ENCODE measurements at places on chromosomes 6 and 20. TPM values are rescaled to one million over a fixed set of nuclear protein-coding genes. Genes with fewer than 3 reads are reported as not detected.
A peak's percentile ranks its signal among the peaks of the same experiment; 100 is the strongest.

The HCK gene
- 0.13 TPM for total RNA-seq

The PSORS1C1 gene
- 6.3 TPM for total RNA-seq

The DEFB112 gene
- total RNA-seq: not detected

The RSPO3 gene
- total RNA-seq: not detected

The SLC44A4 gene
- total RNA-seq: 10.5 TPM

The DACT2 gene
- total RNA-seq: 0.26 TPM

The RAET1L gene
- 0.79 TPM for total RNA-seq

The MEP1A gene
- total RNA-seq: not detected

The AMD1 gene
- total RNA-seq: 170 TPM

The ADGRB3 gene
- not detected for total RNA-seq

The OPRL1 gene
- total RNA-seq: under 0.01 TPM

The SIRPG gene
- not detected for total RNA-seq

The BPI gene
- total RNA-seq: not detected

The GNRH2 gene
- total RNA-seq: 0.13 TPM

- DNase-seq: no peak
Measured at GRCh38 chr6:112065426-112065986, 11.6 kb downstream of the CCN6 start.

DNA sequence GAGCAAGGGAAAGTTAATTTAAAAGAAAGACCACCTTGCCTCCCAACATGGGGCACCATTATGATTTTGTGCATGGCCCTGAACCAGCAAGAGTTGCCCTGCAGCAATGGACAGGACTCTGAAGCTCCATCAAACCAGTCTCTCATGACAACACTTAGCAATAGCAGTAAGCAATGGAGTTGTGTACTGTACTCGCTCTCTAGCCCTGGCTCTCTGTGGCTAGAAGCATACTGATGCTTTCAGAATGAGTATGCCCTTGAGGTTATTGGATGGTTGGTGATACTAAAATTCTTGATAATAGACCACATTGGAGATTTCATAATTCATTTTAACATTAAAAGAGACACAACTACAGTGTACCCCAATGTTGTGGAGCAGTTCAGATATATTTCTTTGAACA is 23.2 kb upstream of the LMBRD1 start:
- no peak for DNase-seq

GRCh38 chr6:23180504-23181293 is 611.3 kb downstream of the HDGFL1 start:
- no peak for DNase-seq

DNA sequence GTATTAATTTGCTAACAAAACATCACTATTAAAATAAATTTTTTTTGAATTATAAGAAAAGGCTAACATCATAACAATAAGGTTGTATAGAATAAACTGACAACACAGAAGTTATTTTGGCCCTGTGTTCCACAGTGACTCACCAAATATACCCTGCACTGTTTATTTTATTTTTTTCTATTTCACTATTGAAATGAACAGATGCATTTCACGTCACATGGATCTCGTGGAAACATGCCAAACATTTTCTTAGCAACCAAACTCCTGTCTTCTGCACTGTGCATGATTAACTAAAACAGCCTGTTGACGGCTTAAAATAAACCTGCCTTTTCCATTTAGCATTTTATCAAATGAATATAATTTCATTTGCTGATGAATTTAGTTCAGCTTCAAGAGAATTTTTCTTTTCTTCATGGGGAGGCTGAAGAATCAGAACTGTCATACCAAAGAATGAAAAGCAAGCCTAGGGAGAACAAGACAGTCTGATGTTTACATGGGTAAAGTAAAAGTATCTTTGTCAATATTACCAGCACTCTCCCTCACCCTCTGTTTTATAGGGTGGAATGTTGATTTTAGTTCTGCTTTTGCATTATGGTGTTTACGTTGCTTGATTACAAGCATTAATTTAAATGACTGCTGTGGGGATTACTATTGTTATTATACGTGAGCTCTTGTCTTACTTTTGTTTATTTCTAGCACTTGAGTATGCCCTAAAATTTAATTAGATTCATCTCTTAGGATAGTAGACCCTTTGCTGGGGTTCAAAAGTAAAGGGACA is 115.3 kb downstream of the LCA5 start:
- peak; percentile 95 for DNase-seq

GRCh38 chr20:63562461-63563224 is 8.7 kb downstream of the FNDC11 start:
- no peak for DNase-seq

DNA sequence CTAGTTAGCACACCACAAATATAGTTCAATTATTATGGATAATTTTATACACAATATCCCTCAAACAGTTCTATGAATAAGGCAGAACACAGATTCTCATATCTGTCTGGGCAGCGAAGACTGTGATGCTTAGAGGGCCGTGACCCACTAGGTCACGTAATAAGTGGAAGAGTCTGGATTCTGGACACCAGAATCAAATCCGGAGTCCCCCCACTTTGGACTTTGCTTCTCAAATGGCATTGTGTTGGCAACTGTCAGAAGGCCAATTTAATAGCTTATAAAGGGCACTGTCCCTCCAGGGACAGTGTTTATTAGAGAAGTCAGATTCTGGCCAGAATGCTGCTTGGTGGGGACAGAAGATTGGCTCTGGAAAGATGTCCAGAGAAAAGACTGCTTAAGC is 6.8 kb upstream of the CCDC167 start:
- no peak for DNase-seq

DNA sequence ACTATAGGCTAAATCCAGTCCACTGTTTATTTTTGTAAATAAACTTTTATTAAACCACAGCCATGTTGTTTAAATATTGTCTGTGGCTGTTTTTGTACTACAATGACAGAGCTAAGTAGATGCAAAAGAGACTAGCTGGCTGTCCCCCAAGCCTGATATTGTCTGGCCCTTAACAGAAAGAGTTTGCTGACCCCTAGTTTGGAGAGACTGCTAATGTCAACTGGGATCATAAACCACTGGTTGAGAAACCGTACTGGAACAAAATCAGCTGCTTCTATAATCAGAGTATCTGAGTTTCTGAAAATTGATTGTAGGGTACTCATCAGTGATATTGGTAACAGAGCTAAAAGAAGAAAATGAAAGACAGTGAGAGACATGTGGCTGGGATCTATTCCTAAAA is 102.6 kb upstream of the FAM184A start:
- no peak for DNase-seq

DNA sequence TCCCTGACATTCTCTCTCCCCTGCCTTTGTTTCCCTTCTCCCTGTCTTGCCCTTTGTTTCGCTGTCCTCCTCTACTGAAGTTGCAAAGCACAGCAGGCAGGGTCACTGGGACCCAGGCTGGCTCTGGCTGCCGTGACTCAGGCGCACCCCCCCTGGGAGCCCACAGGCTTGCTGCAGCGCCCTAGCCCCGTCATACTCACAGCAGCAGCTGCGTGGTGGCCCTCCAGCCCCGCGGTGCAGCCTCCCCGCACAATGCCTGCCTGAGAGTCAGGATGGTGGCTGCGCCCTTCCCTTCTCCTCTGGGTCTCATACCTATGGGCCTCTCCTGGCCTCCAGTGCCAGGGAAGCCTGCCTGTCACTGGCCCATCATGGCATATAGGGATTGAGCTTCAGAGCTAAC is 41.7 kb downstream of the TXNDC5 start:
- DNase-seq: no peak

DNA sequence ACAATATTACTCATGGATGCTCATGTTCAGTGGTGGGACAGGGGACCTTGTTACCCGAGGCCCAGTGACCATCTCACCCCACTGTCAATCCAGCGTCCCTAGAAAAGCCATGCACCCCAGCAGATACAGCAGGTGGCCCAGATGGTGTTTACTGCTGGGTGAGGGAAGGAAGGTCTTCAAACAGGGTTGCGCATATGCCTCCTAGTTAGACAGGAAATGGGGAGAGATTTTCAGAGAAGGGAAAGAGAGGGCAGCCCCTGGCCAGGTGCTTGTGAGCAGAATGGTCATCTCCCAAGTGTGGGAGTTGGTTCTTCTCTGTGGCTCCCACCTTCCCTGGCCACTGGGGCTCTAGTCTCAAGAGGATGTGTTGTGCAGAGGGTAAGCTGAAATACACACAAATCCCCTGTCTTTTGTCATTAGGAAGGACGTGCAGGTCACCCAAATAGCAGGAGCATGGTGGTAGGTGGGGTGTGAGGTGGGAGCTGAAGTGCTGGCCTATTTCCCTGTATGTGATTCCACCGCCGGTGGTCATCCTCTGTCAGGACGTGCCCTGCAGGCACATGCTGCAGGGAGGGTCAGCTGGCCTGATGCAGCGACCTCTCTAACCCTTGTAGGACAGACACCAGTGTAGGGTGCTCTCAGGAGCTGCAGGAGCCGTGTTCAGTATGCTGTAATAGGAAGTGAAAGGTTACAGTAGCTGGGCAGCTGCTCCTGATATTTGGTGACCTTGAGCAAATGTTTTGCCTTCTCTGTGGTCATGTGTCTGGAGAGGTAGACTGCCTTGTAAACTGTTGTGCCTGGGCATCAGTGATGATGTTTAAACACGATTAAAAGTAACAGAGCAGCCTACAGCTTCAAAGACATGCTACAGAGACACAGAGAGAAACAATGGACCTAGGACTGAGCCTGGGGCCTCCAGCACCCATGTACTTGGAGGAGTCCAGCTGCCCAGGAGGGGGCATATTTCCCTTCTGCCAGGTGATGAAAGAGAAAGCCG is 3.2 kb upstream of the CST3 start:
- DNase-seq: no peak

DNA sequence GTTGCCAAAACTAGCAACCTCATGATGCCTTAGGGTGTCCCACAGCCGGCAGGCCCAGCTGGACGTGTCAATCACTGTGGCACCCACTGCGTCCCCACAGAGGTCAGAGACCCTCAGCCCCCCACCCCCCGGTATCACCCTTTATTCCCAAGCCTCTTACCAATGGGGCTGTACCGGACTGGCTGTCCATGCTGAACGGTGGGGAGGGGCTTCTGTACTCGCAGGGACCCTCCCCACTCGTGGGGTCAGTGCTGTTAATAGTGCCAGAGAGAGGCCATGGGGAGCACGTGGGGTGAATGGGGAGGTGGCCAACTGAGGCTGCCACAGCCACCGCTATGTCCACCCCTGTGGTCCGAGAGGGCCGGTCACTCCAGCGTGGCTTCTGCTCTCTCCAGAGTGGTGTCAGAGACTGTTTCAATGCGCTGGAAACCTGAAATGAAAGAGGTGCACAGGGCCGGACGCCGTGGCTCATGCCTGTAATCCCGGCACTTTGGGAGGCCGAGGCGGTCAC is 68.6 kb downstream of the THBS2 start:
- no peak for DNase-seq

DNA sequence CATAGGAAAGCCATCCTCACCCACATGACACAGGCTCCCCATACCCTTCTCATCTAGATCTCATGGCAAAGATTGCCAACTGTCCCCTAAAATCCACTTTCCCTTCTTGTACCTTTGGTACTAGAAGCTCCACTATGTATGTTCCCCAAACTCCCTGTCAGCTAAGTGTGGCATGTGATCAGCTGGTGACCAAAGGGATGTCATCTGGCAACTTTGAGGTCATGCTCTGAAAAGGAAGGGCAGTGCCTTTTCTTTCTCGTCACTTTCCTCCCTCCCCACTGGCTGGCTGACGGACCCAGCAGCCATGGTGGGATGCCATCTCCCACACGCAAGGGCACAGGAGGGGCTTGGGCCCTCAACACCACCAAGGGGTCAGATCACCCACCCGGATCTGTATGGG is 23.8 kb upstream of the TAF8 start:
- DNase-seq: no peak

GRCh38 chr20:12790859-12791258 is 217.9 kb upstream of the SPTLC3 start:
- no peak for DNase-seq

DNA sequence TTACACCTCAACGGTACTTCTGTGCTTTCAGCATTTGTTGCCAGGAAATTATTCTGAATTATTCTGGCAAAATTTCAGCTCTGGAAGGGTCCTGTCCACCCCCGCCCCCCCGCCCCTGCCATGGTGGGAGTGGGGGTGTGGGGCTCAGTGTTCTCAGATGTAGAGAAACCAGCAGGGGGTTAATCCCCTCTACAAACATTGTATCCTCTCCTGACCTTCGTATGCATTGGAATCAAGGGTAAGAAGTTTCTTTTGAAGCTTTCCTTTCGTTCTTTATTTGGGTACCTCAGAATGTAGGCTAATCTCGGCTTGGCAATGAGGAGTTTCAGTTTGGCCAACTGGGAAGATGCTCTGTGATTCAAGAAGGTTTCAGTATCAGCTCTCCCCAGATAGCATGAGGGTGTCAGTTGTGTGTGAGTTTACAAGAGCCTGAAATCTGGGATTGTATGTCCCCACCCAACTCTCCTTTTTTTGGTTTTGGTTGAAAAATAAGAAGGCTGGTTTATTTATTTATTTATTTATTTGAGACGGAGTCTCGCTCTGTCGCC is 25.5 kb upstream of the OLIG3 start:
- no peak for DNase-seq

- DNase-seq: no peak
Measured at GRCh38 chr6:3227363-3228045, at the start of gene TUBB2B. TSS of gene TUBB2B (minus strand) at chr6:3227653. CDS start at chr6:3227543, 110 bp downstream.

DNA sequence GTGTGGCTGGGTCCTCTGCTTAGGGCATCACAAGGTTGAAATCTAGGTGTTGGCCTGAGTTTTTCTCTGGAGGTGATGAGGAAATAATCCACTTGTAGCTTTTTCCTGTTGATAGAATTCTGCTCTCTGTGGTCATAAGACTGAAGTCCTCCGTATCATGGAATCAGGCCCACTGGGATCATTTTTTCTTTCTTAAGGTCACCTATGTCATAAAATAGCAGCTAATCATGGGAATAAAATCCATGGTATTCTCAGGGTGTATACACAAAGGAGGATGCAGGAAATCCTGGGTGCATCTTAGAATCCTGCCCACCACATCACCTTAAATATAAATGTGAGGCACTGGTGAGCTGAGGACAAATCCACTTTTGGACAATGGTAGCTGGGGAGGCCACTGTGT is 72.7 kb downstream of the PRDM1 start:
- DNase-seq: no peak

- DNase-seq: no peak
Measured at GRCh38 chr6:82179415-82179814, 68.1 kb downstream of the IBTK start.

DNA sequence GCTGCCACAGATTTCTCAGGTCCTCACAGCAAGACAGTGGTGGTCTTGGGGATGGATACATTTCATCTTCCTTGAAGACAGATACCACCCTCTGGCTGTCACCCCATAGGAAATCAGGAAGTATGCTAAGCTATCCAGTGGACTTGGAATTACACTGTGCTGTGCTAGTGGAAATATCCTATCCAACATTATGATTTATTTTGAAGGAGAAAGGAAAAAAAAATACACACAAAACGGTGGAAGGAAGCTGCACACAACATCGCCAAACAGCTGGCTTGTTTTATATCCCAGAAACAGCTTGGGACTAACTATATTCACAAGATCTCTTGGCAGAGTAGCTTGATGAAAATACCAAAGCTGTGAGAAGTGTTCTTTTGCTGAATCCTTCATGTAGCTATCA is 257.6 kb downstream of the LAMA2 start:
- DNase-seq: no peak

- peak; percentile 55 for DNase-seq
Measured at GRCh38 chr20:60055740-60056139, 97.5 kb downstream of the CDH26 start.

- peak; percentile 12 for DNase-seq
Measured at GRCh38 chr6:84492241-84493165, 265.1 kb upstream of the CEP162 start.

- DNase-seq: no peak
Measured at GRCh38 chr6:135062735-135063134, 8.1 kb upstream of the HBS1L start.

GRCh38 chr20:49508435-49509199 is 26.1 kb upstream of the KCNB1 start:
- peak; percentile 31 for DNase-seq

- DNase-seq: no peak
Measured at GRCh38 chr6:157574851-157575424, 193.9 kb downstream of the ZDHHC14 start.

All from bronchial epithelial cell (primary cell).